ENCODE measurements at places on chromosomes 1 and 21.

- DNase-seq: no peak
Observed at GRCh38 chr1:174197547-174197946, 38.2 kb downstream of the RABGAP1L start.

DNA sequence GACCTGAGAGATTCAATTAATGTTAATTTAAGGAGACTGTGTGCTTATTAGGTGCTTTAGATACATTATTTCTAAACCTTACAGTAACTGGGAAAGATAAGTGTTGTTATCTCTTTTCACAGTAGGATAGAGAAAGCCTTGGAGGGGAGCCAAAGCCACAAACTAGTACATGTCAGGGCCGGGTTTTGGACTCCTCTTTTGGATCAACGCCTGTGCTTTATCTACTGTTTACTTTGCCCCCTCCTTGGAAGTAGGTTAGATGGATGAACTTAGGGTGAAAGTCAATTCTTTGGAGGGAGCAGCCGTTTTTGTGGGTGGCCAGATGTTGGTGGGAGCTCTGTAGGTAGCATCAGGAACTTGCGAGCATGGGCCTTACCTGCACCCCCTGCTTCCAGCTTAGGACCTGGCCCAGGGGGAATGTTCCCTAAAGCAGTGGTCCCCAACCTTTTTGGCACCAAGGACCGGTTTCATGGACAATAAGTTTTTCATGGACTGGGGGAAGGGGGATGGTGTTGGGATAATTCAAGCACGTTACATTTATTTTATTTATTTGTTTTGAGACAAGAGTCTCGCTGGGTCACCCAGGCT, 1.7 kb downstream of the HHAT start:
- no peak for DNase-seq

- no peak for DNase-seq
Observed at GRCh38 chr1:155858800-155859233, 550 bp upstream of the SYT11 start.

- no peak for DNase-seq
Observed at GRCh38 chr1:76122271-76122670, 47.7 kb downstream of the ST6GALNAC3 start.

DNA sequence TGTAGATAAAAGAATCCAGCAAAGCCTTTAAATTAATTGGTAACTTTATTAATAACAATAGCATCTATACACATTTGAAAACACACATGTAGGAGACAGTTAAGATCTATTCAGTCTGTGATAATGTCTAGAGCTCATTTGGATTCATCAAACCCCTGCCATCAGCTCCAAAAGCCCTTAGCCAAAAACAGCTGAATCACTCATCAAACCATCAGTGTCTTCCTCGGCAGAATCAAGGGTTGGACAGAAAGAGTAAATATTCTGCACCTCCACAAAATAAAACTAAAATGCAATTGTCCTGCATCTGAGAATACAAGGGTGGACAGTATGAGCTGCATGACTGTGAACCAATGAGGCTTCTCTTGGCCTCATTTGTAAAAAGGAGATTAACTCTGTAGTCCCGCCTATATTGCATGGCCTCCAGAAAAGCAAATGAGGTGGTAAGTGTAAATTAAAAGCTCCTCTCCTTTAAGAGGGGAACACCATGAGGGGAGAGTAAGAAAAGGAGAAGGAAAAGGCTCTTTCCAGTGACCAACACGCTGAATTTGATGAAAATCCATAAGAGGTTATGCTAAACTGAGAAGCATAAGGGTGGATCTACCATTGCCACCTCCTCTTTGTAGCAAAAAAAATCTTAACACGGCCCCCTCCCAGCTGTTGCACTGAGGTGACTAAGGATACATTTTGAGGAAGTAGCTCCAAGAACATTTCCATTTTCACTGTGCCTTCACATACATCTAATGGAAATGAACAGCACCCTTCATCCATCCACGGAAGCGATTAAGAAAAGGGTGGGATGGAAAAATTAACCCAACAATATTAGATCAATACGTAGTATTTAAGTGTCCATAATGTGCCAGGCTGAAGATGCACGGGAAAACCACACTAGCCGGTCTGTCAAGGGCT, 14.7 kb upstream of the BOLA1 start:
- DNase-seq: no peak

DNA sequence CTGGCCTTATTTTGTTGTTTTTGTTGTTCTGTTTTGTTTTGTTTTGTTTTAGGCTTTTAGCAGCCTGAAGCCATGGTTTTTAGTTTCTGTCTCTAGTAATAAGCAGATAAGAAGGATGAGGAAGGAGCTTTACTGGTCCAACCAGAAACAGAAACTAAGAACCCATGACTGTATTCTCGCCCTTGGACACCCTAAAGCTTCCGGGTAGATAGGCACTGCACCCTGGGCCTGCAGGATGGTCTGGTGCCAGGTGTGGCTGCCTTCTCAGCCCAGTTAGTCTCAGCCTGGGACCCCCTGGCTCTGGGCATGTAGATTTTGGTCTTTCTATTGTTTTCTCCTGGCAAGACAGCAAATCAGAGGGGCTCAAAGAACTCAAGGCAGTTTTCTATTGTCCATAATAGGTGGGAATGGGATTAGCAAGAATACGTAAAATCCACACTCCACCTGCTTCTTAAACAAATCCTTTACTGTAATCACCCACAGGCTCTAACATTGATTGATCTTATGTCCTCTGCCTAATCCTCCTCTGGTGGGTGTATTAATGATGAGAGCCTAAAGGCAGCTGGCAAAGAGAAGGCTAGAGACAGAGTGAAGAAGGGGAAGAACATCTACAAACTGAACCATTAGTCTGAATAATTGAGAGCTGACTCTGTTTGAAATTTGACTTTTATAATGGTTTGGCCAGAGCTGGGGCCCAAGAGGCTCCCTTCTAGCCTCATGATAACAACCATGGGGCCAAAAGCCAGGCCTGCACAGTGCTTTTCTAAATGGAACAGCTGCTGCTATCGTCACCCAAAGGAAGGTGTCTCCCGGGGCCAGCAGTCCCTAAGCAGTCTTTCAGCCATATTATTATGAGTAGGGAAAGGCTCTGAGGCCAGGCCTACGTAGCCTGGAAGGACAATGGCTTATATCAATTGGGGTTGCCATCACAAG, 106.8 kb upstream of the ATP1A1 start:
- no peak for DNase-seq

DNA sequence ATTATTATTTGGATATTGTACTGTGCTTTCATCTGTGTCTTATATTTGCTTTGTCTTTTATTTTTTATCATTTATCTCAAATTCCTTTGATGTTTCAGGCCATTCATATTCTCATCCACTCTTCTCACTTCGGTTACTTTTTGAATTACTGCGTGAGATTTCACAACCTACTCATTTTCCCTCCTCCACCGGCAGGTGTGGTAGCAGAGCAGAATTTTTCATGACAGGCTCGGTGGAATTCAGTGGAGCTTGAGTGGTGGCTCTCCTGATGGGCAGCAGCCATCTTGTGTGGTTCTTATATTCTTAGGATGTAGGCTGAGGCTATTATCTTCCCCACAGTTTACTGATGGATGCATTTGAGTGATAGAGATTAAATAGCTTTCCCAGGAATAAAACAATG, 92.3 kb upstream of the IVNS1ABP start:
- DNase-seq: no peak

- DNase-seq: no peak
Observed at GRCh38 chr1:88763649-88764406, 79.8 kb downstream of the PKN2 start.

DNA sequence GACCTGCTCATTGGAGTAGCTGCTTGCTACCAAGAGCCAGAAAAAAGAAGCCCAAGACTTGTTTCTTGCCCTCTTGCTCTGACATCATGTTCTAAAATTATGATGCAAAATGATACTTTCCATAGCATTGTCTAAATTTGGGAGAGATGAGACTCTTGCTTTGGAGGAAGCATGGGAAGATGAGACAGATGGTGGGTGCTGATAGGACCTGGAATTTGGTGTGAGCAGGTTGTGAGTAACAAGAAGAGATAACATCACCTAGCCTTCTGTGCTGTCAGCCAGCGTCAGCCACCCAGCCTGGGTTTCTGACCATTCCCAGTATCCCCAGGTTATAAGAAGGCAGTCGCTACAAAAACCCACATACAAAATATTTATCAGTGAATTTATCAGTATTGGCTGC, 67.1 kb upstream of the GCLM start:
- DNase-seq: no peak

GRCh38 chr1:193767886-193768285, 581.5 kb upstream of the B3GALT2 start:
- no peak for DNase-seq

GRCh38 chr1:169586067-169586394, 250 bp downstream of the F5 start:
- no peak for DNase-seq

DNA sequence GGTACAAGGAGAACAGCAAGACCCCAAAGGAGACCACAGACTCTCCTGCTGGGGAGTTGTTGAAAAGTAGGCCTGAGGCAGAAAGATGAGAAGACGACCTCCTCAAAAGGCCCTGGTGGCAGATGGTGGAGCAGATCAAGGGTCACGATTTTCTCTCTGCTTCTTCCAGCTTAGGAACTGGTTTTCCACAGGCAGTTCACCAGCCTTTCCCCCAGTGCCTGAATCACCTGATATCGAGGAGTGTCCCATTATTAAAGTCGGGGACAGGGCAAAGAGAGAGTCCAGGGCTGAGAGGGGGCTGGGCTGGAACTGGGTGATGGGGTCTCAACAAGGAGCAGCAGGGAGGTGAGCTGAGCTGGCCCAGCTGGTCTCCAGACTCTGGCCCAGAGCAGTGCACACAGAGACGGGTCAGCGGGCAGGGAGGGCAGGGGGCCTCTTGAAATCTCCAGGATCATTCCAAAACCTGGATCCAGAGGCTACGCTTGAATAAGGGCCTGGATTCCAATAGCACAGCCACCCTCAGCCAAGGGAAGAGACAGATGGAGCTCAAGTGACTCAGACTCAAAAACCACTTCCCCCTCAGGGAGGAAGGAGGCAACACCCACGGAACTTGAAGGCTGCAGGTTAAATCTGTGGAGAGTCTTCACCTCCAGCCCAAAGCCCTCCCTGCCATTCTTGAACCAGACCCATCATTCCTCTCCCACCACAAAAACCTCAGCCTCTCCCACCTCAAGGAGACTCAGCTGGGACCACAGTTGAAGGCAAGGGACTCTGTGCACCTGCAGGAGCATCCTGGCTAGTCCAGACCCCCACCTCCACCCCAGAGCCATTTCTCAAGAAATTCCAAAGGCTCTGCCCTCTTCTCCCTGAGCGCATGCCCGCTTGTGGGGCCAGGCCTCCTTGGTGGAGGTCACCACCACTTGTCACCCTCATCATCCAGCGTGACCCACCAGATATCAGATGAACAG, at the start of gene S100A5:
S100A5 (minus strand) TSS at position 541 of the 968 bp plus-strand sequence. CDS start 743 bp downstream, outside the sequence.
- DNase-seq: no peak

DNA sequence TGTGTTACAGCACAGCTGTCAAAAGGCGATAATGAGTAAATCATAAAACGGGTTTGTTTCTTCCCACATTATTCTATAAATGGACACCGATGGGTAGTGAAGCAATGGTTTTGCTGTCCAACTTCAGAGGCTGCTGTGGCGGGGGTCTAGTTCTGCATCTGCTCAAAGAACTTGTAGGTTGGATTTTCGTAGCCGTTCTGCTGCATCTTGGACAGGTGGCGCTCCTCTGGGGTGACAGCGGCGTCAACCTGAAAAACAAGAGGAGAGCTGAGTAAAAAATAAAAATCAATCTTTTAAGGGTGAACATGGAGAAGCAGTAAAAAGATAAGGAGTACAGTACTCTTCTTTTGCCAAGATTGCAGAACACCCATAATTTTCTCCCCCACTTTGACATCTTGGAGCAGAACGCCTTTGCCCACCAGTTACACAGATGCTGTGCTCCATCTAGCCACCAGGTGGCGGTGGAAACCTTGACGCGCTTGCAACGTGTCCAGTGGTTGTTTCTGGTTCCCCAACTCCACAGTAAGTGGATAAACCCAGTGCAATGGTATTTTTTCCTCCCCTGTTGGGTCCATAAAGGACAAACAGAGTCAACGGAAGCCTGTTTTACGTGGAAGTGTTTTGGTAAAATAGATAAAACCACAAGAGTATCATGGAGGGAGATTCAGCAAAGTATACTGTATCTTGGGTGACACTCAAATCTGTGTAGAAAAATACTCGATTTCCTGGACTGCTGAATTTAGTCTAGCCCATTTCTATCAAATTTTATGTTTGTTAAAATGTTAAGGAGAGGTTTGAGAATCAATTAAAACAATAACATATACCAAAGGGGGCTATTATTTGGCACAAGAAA, 147.0 kb downstream of the GABPA start:
- DNase-seq: peak; percentile 21

DNA sequence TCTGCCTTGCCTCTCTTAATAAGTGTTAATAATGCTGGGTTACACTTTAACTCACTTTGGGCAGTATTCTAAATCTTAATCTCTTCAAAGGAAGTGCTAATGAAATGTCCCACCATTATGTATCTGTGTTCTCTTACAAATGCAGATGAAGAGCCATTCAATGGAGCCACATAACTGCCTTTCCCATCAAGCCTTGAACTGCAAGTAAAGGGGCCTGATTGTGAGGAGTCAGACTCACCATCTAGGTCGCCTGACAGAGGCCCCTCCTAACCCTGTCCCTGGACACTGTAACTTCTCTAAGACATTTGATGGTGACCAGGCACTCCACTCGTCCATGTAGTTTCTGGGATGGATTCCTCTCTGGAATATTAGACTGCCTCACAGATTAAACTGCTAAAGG, 329.4 kb downstream of the KIF26B start:
- DNase-seq: no peak

DNA sequence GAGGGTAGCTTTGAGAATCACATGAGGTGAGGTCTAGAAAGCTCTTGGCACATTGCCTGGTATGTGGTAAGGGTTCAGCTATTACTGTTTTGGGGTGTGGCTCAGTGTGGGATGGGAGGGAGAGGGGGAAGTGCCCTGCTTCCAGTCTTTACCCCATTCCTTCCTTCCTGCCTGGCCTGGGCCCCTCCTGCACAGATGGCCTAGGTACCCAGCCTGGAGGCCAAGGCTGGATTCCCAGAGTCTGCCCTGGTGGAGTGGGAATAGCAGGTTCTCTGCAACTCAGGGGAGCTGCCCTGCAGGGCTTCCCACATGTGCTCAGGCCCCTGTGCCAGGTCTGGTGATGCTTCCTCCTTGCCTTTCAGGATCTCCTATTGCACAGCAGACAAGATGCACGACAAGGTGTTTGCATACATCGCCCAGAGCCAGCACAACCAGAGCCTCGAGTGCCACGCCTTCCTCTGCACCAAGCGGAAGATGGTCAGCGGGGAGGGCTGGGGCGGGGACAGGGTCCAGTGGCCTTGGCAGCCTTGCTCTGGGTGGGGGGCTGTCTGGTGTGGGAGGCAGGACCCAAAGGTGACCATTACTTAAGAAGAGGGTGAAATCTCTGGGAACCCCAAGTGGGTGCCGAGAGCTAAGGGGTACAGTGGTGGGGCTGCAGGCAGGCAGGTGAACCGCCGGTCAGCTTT, 13.5 kb downstream of the LDLRAP1 start:
- DNase-seq: no peak

DNA sequence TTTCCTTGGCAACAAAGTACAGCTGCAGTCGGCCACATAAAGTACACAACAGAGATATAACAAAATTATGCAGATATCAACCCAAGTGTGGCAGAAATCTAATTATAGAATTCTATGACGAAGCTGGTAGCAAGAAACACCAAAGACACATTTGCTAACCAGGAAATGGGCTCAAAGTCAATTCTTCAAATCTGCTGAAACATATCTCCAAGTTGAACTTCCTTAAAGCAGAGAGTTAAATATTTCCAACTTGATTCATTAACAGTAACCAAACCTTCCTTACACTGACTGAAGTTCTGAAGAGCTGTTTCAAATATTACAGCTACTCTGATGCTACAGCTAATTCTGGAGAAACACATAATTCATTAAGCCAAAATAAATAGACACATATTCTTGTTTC, 67.6 kb upstream of the SDC3 start:
- DNase-seq: no peak

- DNase-seq: no peak
Observed at GRCh38 chr1:64196074-64196870, 7.2 kb upstream of the UBE2U start.

GRCh38 chr1:157369808-157370521, 182.3 kb downstream of the FCRL5 start:
- no peak for DNase-seq

Measured in activated CD4-positive, alpha-beta T cell treated with anti-CD3 and anti-CD28 coated beads, Interleukin-2, amount 50 U/mL, for 24 hours (primary cell).